ENCODE measurements at places on chromosomes 6 and 20.

GRCh38 chr6:162581988-162582780 lies 145.4 kb downstream of the PRKN start:
- DNase-seq: no peak

DNA sequence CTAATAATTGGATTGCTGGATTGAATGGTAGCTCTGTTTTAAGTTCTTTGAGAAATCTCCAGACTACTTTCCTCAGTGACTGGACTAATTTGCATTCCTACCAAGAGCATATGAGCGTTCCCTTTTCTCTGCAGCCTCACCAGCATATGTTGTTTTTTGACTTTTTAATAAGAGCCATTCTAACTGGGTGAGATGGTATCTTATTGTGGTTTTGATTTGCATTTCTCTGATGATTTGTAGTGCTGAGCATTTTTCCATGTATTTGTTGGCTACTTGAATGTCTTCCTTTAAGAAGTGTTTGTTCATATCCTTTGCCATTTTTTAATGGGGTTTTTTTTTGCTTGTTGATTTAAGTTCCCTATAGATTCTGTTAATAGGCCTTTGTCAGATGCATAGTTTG lies 94.7 kb upstream of the AHI1 start:
- no peak for DNase-seq

- DNase-seq: peak; percentile 51
Measured at GRCh38 chr6:14758421-14759081, 487.3 kb upstream of the JARID2 start.

DNA sequence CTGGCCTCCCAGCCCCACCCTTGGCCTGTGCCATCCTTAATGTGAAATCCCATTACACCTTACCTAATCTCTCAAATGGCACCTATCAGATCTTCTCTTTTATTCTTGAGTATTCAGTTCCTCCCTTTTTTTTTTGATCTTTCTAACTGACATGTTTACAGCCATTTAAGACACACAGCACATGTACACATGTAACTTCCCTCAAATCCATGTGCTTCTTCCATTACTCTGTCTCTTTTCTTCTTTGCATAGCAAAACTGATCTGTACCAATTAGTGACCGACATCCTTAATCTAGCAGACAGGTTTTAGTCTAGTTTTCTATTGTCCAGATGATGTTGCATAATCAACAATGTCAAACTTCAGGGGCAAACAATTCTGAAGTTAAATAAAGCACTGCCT lies 413.8 kb upstream of the FLRT3 start:
- no peak for DNase-seq

- no peak for DNase-seq
Measured at GRCh38 chr6:113691260-113691656, 165.9 kb upstream of the MARCKS start.

- no peak for DNase-seq
Measured at GRCh38 chr6:2166717-2167116, 78.7 kb downstream of the GMDS start.

- DNase-seq: peak; percentile 85
Measured at GRCh38 chr6:144434308-144434990, 149.3 kb downstream of the UTRN start.

GRCh38 chr6:126661646-126662045 lies 321.7 kb downstream of the CENPW start:
- peak; percentile 92 for DNase-seq

DNA sequence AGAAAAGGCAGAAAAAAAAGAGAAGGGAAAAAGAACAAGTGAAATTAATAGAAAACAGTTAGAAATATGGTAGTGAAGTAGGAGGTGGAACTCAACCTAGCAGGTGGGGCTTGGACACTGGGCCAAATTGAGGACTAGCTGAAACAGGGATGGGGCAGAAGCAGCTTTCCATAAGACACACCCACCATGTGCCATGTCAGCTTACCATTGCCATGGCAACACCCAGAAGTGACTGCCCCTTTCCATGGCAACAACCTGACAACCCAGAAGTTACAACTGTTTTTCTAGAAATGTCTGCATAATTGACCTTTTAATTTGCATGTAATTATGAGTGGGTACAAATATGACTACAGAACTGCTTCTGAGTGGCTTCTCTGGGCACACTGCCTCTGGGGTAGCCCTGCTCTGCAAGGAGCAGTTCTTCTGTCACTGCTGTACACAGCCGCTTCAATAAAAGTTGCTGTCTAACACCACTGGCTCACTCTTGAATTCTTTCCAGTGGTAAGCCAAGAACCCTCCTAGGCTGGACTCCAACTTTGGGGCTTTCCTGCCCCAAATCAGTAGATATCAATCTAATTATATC lies 35.9 kb upstream of the SLC24A3 start:
- no peak for DNase-seq

DNA sequence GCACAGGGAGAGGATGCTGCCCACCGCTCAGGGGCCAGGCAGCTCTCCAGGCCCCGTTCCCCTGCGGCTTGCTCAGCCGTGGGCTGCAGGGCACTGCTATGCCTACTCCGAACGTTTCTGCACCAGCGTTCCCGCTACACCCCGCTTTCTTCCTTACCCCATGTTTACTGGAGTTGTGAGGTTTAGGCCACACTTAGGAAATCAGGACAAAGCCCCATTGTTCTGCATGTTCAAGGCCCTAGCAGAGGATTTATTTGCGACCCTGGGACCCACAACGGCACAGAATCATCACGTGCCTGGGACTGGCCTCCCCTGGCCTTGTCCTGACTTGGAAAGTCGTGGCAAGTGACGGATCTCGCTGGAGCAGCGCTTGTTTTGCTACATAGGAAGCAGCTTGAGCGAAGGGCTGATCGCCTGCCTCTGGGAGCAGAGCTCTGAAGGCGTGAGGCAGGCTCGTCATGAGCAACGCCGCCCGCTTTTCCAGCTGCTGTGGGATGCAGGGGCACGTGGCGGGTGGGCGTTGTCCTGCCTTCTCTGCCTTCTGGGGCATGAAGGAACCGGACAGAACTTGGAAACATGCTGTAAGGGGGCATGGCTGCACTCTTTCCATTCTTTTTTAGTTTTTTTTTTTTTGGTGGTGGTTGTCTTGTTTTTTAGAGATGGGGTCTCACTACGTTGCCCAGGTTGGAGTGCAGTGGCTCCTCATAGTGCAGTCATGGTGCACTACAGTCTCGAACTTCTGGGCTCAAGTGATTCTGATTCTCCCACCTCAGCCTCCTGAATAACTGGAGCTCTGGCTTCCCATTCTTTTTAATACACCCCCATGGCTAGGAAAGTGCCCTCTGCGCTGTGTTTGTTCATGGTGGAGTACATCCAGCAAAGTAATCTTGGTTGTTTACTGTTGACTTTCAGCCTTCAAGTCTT lies 14.6 kb upstream of the TMEM181 start:
- no peak for DNase-seq

DNA sequence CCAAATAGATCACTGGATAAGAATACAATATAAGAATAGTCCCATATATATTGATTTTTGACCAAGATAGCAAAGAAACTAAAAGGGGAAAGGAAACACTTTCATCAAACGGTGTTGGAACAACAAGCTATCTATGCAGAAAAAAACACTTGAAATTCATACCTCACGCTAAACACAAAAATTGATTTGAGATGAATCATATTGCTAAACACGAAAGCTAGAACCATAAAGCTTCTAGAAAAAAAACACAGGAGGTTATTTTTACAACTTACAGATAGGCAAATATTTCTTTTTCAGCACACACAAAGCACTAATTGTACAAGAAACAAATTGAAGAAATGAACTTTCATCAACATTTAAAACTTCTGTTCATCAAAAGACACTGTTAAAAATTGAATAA lies 36.7 kb upstream of the TMEM14A start:
- no peak for DNase-seq

GRCh38 chr6:44504301-44504791 lies 116.8 kb downstream of the CDC5L start:
- no peak for DNase-seq

DNA sequence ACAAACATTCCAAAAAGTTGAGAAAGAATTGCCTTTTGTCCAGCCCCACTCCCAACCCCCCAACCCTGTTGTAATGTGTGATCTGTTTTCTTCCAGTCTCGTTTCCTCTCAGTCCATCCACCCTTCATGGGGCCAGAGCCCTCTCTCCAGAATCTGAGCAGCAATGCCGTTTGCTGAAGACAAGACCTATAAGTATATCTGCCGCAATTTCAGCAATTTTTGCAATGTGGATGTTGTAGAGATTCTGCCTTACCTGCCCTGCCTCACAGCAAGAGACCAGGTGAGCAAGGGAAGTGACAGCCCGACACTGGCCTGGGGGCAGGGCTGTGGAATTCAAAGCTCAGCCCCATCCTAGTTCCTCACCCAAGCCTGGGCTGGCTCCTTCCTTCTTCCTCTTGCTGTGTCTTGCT lies 7.8 kb downstream of the MAVS start:
- no peak for DNase-seq

GRCh38 chr6:50240986-50241385 lies 191.3 kb upstream of the DEFB112 start:
- DNase-seq: no peak

DNA sequence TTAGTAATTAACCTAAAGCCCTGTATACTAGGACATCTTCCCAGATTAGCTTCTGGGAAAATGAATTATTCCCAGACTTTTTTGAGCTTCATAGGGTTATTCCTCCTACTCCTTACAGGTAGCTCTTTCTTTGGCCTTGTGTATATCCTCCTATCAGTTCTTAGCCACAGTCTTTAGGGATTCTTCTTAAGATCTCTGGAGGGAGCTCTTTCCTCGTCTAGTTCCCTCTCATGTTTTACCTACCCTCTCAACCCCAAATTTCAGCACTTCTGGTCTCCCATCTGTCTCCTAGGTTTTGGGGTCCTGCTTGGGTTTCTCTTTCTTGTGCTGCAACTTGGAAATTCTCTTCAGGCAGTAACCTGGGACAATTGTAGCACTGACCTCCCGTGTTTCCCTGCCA lies 46.4 kb upstream of the SLC35B3 start:
- DNase-seq: peak; percentile 18

DNA sequence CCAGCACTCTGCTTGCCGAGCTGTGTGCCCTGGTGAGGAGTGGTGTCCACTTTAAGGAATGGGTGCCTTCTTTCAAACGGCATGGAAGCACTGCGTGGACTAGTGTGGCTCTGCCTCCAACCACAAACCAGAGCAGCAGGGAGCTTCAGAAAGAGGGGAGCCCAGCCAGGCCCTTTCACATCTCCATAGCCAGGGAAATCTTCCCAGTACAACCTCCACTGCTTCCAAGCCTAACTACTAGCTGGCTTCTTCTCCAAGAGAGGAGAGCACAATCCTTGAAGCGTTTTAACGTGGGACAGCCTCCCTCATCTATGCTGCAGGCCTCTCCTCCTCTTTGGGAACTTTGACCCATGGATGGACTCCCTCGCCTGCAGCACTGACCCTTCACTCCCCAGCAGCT lies 26.7 kb downstream of the TNXB start:
- no peak for DNase-seq

GRCh38 chr20:17963114-17963897 lies 5.3 kb downstream of the SNX5 start:
- no peak for DNase-seq

DNA sequence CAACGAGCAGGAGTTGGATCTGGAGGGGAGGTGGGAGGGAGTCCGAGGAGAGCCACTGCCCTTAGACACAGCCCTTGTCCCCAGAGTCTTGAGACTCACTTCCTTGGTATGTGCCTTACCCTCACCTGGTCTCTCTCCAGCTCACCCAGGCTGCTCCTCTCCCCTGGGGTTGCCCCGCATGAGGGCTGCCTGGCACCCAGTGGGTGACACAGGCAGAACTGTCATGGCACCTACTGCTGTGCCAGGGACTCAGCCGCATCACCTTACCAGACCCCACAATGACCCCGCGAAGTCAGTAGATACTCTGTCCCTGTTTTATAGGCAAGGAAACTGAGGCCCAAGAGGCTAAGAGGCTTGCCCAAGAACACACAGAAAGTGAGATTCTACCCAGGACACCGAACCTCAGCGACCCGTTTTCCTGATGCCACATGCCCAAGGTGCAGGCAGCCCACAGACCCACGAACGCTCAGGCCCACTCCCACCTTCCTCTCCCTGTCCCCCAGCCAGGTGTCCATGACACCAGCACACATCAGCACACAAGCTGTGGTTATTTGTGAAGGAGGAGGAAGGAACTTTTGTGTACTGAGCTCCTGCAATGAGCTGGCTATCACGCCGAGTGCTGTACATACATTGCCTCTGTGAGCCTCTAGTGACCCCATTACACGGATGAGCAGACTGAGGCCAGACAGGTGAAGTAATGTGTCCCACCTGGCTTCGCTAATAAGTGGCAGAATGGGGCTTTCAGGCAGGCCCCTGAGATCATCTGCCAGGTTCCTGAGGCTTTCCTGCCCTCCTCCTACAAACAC lies 168.1 kb downstream of the GRM4 start:
- DNase-seq: no peak

DNA sequence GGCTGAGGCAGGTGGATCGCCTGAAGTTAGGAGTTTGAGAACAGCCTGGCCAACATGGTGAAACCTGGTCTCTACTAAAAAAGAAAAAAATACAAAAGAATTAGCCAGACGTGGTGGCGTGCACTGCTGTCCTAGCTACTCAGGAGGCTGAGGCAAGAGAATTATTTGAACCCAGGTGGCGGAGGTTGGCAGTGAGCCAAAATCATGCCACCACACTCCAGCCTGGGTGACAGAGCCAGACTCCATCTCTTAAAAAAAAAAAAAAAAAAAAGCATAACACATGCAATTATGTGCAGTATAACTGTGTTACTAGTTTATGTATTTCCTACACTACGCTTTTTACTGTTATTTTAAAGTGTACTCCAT lies 31.9 kb upstream of the FAM135A start:
- DNase-seq: no peak

DNA sequence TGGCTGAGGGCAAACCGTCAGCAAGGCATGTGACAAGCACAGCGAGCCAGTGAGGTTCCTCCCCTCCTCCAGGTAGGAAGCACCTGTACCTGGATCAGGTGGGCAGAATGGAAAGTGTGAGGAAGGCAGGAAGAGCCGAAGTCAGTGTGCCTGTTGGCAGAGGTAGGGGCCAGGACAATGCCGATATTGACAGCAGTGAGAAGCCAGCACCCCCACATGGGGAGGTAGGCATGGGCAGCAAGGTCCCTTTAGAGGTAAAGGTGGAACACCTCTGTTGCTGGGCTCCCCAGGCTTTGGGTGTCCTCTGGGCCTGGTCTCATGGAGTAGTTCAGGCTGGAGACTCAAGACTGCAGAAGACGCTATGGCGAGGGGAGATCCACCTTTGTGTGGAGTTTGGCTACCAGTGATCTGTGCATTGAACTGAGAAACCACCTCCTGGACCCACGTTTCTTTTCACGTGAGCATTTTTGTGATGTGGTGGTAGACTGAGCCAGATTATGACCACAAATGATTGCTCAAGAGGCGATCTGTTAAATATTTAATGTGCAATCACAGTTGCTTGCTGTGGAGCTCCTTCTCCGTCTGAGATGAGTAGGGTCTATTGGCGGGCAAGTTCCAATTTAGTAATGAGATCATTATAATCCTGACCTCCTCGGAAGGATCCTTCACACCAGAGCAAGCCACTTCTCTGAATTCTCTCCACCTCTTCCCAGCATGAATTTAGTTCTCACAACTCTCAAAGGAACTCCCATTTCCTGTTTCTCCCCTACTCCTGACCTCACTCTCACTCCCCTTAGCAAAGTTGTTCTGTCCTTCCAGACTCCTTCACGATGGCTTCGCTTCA lies 174.8 kb downstream of the CDH26 start:
- DNase-seq: peak; percentile 15

- DNase-seq: no peak
Measured at GRCh38 chr6:148884461-148884860, 137.6 kb downstream of the UST start.

GRCh38 chr6:166862287-166862977 lies 93.9 kb downstream of the RNASET2 start:
- no peak for DNase-seq

- no peak for DNase-seq
Measured at GRCh38 chr20:17832236-17832915, 132.6 kb downstream of the BANF2 start.

- peak; percentile 41 for DNase-seq
Measured at GRCh38 chr6:126127659-126128058, 141.3 kb downstream of the TRMT11 start.
